Smooth muscle cell of the umbilical artery (primary cell): ENCODE measurements at places on chromosomes 1 and 21. TPM values are rescaled to one million over a fixed set of nuclear protein-coding genes. Genes with fewer than 3 reads are reported as not detected.

TMPRSS2 gene
- total RNA-seq = not detected in 2 replicates

RPTN gene
- total RNA-seq = not detected in 2 replicates

KCNAB2 gene
- 3.9 and 7.2 TPM in 2 replicates for total RNA-seq

MCOLN3 gene
- under 0.01 TPM in 1 of 2 replicates, not detected in the other for total RNA-seq

CYP4A22 gene
- not detected in 2 replicates for total RNA-seq

PLXNA2 gene
- total RNA-seq = 3.3 TPM in 2 replicates

SCCPDH gene
- total RNA-seq = 42.5 and 44.5 TPM in 2 replicates

MRPL20 gene
- total RNA-seq = 53.1 and 68.6 TPM in 2 replicates

RNF186 gene
- not detected in 2 replicates for total RNA-seq

PPM1J gene
- total RNA-seq = 0.59 and 1.6 TPM in 2 replicates

SLC35A3 gene
- total RNA-seq = 34.7 and 51.5 TPM in 2 replicates

ATP6V1G3 gene
- total RNA-seq = not detected in 2 replicates

SYCP1 gene
- not detected in 2 replicates for total RNA-seq

PRCC gene
- total RNA-seq = 8.6 and 12.8 TPM in 2 replicates

PRR9 gene
- 0.51 TPM in 1 of 2 replicates, not detected in the other for total RNA-seq

ZNF648 gene
- not detected in 2 replicates for total RNA-seq

LY9 gene
- total RNA-seq = not detected in 2 replicates

CRB1 gene
- 0.09 and 0.30 TPM in 2 replicates for total RNA-seq

TAL1 gene
- under 0.01 TPM in 1 of 2 replicates, not detected in the other for total RNA-seq

FAM151A gene
- not detected in 2 replicates for total RNA-seq

KPRP gene
- total RNA-seq = not detected in 2 replicates

ARF1 gene
- total RNA-seq = 230 and 384 TPM in 2 replicates

KLHL20 gene
- 50.1 and 64.4 TPM in 2 replicates for total RNA-seq

PPOX gene
- total RNA-seq = 9.2 and 9.7 TPM in 2 replicates

IGSF9 gene
- not detected in 2 replicates for total RNA-seq

COL24A1 gene
- 0.92 and 1.8 TPM in 2 replicates for total RNA-seq

HENMT1 gene
- 2.1 and 3.0 TPM in 2 replicates for total RNA-seq

HUNK gene
- total RNA-seq = not detected in 2 replicates

CYP4Z1 gene
- not detected in 2 replicates for total RNA-seq

C1QTNF12 gene
- 0.92 and 1.5 TPM in 2 replicates for total RNA-seq

SPRR2E gene
- not detected in 2 replicates for total RNA-seq

OSCP1 gene
- 5.4 and 10.4 TPM in 2 replicates for total RNA-seq

CASQ2 gene
- under 0.01 TPM in 1 of 2 replicates, not detected in the other for total RNA-seq

DMAP1 gene
- total RNA-seq = 11.3 and 18.1 TPM in 2 replicates

BRDT gene
- not detected in 2 replicates for total RNA-seq

AMY2B gene
- total RNA-seq = 4.0 and 6.5 TPM in 2 replicates

FAM3B gene
- not detected in 2 replicates for total RNA-seq

PLCH2 gene
- under 0.01 and 0.09 TPM in 2 replicates for total RNA-seq

PDE9A gene
- not detected in 2 replicates for total RNA-seq

SH3GLB1 gene
- 46.0 and 75.7 TPM in 2 replicates for total RNA-seq

C1orf94 gene
- not detected in 2 replicates for total RNA-seq
